ENCODE measurements at places on chromosomes 11 and 22. TPM values are rescaled to one million over a fixed set of nuclear protein-coding genes. Genes with fewer than 3 reads are reported as not detected.

The SCGB1D2 gene
- total RNA-seq, result 3.7 TPM

The CENPM gene
- 0.59 TPM for total RNA-seq

The LDLRAD3 gene
- 1.2 TPM for total RNA-seq

The PRODH gene
- total RNA-seq, result 11.9 TPM

The PDGFD gene
- total RNA-seq, result 8.9 TPM

The LAYN gene
- total RNA-seq, result 3.0 TPM

The GGTLC3 gene
- total RNA-seq, result not detected

The PTPRCAP gene
- total RNA-seq, result 1.0 TPM

The SPTBN2 gene
- total RNA-seq, result 1.3 TPM

The MISFA gene
- 13.3 TPM for total RNA-seq

The UBASH3B gene
- total RNA-seq, result 2.5 TPM

The DGCR6 gene
- total RNA-seq, result 13.8 TPM

The MEI1 gene
- not detected for total RNA-seq

The USP2 gene
- total RNA-seq, result 136 TPM
